ENCODE measurements at places on chromosomes 7 and 10. TPM values are rescaled to one million over a fixed set of nuclear protein-coding genes. Genes with fewer than 3 reads are reported as not detected.

RBP3 gene
- total RNA-seq = not detected

NUTM2E gene
- total RNA-seq = 0.08 TPM

LFNG gene
- total RNA-seq = 38.1 TPM

LRGUK gene
- 0.23 TPM for total RNA-seq

ADIRF gene
- total RNA-seq = 14.8 TPM

ZNF736 gene
- 29.0 TPM for total RNA-seq
